Stimulated activated CD8-positive, alpha-beta memory T cell treated with anti-CD3 and anti-CD28 coated beads, Interleukin-4, amount 100 ng/mL, for 4 hours (primary cell): ENCODE measurements at places on chromosomes 6 and 20.

GRCh38 chr6:38033442-38033982, 214.0 kb downstream of the ZFAND3 start:
- no peak for DNase-seq

- no peak for DNase-seq
These were observed 43.7 kb downstream of the THEMIS start for GRCh38 chr6:127857051-127857637.

GRCh38 chr6:154403788-154404187, 47.2 kb upstream of the IPCEF1 start:
- DNase-seq = no peak

DNA sequence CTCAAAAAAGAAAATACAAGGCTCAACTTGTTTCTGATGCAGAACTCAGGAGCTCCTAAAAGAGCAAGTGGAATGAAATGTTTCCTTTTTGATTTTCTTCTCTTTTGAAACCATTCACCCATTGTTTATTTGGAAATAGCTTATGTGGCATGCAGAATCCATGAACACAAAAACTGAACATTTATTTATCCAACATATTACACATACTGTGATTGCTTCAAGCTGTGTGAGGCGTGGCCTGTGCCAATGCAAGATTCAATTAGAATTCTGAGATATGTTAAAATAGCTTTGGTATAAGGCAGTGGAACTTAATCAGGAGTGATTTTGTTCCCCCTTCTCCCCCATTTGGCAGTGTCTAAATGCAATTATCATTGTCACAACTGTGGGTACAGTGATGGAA, 45.9 kb upstream of the CARMIL1 start:
- DNase-seq = no peak

GRCh38 chr6:24394061-24394779, 8.5 kb upstream of the MRS2 start:
- no peak for DNase-seq

DNA sequence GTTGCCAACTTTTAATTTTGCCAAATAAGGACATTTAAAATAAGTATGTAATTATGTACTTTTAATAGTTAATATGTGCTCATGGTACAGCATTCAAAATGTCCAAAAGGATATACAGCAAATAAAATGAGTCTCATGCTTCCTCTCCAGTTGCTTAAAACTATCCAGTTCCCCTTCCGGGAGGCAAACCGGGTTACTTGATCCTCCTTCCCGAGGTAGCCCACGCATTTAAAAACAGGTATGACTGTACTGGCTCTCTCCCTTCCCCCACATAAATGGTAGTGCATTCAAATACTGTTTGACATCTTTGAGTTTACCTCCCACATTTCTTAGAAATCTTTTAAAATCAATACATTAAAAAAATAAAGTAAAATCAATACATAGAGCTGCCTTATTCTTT, 66.4 kb downstream of the PHF20 start:
- no peak for DNase-seq

GRCh38 chr20:19284400-19285178, 72.1 kb downstream of the SLC24A3 start:
- no peak for DNase-seq

- DNase-seq = no peak
These were observed at the start of gene SLC2A10 for GRCh38 chr20:46709459-46710152. Gene SLC2A10 (plus strand): TSS chr20:46709649. CDS start chr20:46709737, 88 bp downstream.

DNA sequence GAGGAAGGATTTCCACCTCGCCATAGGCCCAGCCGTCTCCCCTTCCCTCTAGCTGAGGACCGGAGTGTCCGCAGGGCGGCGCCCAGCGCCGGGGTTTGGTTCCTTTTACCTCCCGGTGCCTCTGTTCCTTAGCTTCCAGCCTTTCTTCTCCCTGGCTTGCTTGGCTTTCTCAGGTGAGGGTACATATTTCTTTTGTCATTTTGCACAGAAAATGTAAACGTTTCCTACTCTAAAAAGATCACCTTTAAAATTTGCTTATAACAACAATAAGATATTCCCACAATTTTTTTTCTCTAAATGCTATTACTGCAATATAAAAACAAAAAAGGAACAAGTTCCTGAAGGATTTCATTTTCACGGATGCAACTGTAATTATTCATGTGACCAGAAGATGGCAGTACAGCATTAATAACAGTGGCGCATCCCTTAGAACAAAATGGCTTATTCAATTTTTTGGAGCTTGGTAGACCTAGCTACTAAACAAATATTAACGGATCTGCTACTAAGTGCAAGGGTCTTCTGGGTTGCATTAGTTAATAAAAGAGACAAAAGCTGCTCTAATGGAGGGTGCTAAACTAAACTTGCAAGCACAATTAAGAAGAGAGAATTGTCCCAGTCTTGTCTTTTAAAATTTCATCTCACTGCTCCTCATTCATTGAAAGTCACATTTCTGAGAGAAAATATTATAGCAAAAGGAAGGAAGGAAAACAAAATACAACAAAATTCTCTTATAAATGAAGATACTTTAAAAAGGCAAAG, 172.9 kb downstream of the ADGRG6 start:
- DNase-seq = no peak

GRCh38 chr6:145349950-145350510, 385.3 kb downstream of the EPM2A start:
- no peak for DNase-seq

GRCh38 chr6:32436995-32437836, 2.5 kb upstream of the HLA-DRA start:
- DNase-seq = no peak

GRCh38 chr6:14174996-14175395, 57.4 kb downstream of the CD83 start:
- DNase-seq = no peak

- no peak for DNase-seq
These were observed 67.1 kb upstream of the MCM9 start for GRCh38 chr6:119002069-119002468.

GRCh38 chr6:6221787-6222535, 98.5 kb downstream of the F13A1 start:
- no peak for DNase-seq

- DNase-seq = no peak
These were observed 306.0 kb downstream of the EYA4 start for GRCh38 chr6:133547136-133547535.

- no peak for DNase-seq
These were observed 58.9 kb downstream of the TMEM200A start for GRCh38 chr6:130424710-130425109.

DNA sequence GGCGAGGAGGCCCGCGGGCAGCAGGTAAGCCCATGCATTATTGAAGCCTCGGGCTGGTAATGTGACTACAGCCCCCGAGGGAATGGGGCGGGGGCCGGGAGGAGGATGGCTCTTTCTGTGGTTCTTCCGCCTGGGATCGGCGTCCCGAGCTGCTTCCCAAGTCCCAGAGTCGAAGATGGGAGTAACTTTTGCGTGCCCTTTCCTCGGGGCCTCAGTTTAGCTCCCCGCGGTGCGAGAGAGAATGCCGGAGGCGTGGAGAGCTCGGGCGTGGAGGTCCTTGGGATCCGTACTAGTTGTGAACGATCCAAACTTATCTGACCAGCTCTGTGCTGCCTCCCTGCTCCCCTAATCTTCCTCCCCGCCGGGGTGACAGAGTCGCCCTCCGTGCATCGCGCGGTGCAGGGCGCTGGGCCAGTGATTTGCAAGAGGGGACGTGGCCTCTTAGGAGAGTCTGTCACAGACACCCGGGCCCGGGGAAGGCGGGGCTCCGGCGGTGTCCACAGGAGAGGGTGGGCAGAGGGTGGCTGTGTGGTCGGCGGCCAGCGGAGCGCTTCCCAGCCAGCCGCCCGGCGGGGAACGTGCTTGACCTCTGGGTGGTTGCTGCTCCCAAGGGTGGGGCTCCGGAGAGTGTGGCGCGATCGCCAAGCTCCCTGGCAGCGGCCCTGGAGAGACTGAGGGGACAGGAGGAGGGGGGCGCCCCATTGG, 815 bp downstream of the UTRN start:
- no peak for DNase-seq

GRCh38 chr6:39924283-39924682, 10.0 kb downstream of the MOCS1 start:
- DNase-seq = no peak

DNA sequence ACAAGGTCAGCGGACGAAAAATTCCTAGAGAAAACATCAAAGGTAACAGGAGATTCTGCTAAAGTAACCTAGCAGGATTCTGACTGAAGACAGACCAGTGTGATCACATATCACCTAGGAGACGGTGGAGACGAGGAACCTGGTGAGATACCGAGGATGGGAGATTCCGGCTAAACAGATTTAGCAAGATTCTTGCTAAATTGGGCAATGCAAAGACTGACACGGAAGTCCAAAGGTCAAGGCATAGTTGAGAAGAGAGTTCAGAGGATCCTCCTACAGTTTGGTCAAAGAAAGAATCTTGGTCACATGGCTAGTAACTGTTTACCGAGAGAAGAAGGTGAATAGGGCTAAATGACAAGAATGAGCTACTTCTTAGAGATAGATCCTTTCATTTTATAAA, 61.1 kb downstream of the TMEM170B start:
- no peak for DNase-seq

DNA sequence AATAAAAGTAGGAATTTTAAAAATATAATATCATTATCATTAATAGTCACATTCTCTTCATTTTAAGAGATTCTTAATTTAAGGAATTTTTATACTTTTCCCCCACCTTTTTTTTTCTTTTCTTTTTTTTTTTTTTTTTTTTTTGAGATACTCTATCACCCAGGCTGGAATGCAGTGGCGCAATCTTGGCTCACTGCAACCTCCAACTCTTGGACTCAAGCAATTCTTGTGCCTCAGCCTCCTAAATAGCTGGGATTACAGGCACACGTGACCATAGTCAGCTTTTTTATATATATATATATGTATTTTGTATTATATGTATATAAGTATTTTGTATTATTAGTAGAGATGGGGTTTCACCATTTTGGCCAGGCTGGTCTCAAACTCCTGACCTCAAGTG, 457.7 kb downstream of the CDKAL1 start:
- no peak for DNase-seq

DNA sequence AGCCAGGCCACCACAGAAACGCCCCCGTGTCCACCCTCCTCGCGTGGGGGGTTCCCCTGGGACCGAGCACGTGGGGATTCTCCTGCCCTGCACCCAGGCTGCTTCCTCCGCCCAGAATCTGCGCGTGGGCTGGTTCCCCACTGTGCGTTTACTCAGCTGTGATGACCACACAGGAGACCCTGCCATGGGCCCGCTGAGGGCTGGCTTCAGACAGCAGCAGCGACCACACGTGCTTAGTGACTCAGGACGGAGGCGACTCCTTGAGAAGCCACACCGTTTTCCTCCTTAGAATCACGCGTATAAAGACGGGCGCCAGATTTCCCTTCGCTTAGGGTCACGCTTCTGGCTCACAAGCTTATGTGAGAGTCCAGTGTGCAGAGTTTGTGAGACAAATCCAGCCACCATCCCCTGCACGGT, 63.9 kb upstream of the PDE10A start:
- no peak for DNase-seq

GRCh38 chr6:47264775-47265184, 44.9 kb downstream of the TNFRSF21 start:
- no peak for DNase-seq

DNA sequence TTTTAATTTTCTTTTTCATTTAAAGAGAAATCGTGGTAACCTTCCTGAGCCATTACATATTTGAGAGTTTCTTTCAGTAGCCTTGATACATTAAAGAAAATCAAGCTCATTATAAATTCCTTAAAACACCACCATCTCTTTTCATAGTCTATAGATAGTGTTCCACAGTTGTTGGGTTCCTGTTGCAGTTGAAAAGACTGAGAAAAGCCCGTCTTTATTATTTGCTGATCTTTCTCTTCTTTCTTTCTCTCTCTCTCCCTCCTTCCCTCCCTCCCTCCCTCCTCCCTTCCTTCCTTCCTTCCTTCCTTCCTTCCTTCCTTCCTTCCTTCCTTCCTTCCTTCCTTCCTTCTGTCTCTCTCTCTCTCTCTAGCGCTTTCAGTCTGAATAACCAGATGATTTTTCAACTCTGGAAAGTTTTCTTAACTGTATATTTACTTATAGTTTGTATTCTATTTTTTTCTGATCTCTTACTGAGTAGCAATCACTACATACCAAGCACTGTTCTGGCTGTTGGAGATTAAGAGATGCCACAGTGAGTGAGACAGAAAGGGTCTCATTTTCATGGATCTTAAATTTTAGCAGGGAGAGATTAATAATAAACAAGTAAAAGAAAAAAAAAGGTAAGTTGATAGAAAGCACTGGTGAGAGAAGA, 157.5 kb downstream of the TINAG start:
- no peak for DNase-seq

GRCh38 chr20:40571639-40572038, 117.4 kb downstream of the MAFB start:
- DNase-seq = no peak

- DNase-seq = no peak
These were observed 70.0 kb downstream of the CPNE5 start for GRCh38 chr6:36769183-36769675.

DNA sequence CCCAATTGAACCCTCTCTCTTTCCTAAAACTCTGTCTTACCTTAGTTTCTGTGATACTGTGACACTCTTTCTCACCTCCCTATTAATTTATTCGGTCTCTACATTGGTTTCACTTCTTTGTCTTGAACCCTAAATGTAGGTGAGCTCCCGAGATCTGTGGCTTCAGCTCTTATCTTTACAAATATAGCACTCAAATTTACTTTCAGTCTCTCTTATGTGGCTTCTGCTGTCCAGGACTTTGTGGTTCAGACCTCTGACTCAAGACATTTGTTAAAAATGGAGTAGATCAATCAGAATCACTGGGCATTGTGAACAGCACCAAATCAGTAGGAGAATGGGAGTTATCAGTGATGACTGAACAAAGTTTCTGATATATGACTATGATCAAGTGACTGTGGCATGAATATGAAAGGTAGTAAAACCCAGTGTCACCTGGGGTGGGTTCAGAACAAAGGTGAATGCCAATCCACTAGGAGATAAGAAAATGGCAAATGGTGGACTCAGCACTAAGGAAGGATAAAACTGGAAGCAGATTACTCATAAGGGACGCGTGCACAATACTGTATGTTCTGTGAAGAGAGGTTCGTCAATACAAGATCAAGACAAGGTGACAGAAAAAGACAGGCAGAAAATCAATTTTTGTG, 27.2 kb downstream of the IL17F start:
- no peak for DNase-seq

DNA sequence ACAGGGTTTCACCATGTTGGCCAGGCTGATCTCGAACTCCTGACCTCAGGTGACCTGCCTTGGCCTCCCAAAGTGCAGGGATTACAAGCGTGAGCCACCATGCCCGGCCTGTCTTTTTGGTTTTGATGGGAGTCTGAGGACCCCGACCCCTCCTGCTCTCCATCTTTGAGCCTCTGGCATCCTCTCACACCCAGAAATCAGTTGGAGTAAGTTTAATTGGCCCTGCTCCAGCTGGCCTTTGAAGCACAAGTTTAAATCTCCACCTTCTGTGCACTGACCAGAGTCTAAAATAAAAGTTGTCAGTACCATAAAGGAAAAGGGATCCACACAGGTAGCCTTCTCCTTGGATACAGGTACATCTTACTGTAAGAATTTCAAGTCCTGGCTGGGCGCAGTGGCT, 15.9 kb upstream of the C20orf144 start:
- DNase-seq = no peak
